ENCODE measurements at places on chromosomes 2 and 18.

GRCh38 chr2:241413929-241414580 lies 58.0 kb downstream of the FARP2 start:
- DNase-seq, result no peak

GRCh38 chr2:22481486-22482259 lies 903.3 kb upstream of the KLHL29 start:
- no peak for DNase-seq

DNA sequence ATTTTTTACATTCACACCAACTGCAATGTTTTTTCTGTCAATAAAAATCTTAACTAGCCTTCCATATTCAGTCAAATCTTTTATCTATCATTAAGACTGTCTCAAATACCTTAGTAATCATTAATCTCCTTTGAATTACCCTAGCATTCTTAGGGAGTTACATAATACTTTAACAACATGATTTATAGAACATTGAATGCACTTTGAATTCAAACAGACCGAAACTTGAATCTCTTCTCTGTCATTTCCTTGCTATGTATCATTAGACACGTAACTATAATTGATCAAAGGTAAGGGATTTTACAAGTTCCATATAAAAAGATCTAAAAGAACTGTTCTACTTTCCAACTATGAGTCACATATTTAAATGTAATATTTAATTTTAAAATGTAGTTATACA lies 330.9 kb downstream of the RIT2 start:
- DNase-seq, result no peak

DNA sequence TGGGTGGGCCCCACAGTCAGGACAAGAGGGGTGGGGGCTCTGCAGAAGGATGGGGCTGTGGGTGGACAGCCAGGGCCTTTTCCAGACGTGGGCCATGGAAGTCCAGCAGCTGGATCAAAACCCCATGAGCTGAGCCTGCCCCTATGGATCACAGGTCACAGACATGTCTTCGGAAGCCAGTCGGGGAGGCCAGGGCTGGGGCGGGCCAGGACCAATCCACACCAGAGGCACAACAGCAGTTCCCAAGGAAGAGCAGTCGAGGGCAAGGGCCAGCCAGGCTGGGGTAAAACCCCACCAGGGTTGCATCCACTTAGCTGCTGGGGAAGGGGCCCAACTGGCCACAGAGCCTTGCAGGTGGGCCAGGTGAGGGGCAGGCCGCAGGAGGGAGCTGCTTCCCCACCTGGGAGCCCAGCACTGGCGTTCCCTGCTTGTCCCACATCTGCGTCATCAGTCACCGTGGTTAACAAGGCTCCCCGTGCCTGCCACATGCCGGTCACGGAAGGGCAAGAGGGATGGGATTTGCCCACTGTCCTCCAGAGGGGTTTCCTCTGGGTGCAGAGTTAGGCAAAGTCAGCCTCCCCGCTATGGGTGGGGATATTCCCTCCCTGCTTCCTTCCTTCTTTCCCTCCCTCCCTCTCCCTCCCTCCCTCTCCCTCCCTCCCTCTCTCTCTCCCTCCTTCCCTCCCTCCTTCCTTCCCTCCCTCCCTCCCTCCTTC lies 46.4 kb upstream of the ODC1 start:
- no peak for DNase-seq

DNA sequence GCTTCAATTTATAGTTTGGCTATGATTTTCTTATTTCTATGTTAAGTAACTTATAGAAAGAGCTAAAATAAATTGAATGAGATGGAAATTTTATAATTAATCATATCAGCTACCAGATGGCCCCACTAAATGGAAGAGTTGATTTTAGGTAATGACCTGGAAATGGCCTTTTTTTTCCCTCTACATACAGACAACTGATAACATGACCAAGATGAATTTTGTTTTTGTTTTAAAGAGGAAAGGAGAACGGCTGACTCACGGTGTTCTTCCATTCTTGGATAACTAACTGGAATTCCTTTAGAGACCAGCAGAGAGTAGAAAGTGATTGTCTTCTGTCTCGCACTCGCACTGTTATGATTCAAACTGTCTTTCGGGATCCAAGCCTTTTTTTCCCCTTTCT lies 91.0 kb downstream of the TMEM185B start:
- DNase-seq, result no peak

- no peak for DNase-seq
Observed at GRCh38 chr18:70523792-70524182, 234.9 kb downstream of the SOCS6 start.

DNA sequence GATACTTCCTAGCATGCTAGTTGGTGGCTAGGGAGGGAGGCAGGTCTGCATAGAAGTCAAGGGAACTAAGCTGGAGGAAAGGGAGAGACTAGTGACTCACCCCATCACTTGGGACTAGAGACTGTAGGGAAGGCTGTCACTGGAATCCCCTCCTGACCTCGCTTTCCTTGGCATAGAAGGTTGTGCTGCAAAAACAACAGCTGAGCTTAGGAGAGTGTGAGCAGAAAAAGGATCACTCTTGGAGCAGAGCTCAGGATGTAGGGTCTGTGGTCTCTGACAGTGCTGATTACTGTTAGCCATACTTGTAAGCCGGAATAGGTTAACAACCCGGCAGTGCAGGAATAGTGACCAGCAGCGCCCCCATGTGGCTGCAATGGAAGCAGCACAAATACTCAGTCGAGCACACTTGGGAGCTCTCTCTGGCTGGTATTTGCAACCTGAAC lies 66.9 kb upstream of the SMAD2 start:
- no peak for DNase-seq

DNA sequence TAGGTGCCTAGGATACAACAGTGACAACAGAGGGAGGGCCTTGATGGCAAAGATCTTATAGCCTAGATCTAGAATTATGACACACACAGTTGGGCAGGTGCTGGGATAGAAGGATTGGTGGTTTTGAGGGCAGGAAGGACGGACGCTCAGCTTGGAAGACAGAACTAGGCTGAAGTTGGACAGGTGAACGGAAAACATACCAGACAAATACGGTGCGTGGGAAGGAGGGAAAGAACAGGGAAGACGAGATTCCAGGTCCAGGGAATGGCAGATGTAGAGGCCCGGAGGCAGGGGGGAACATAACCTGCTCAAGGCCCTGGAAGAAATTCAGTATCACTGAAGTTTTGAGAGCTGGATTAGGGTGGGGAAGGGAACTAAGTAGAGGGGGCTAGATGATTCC lies 40.8 kb downstream of the CRACDL start:
- DNase-seq, result no peak

GRCh38 chr2:100814043-100814442 lies 5.9 kb upstream of the NPAS2 start:
- DNase-seq, result no peak

DNA sequence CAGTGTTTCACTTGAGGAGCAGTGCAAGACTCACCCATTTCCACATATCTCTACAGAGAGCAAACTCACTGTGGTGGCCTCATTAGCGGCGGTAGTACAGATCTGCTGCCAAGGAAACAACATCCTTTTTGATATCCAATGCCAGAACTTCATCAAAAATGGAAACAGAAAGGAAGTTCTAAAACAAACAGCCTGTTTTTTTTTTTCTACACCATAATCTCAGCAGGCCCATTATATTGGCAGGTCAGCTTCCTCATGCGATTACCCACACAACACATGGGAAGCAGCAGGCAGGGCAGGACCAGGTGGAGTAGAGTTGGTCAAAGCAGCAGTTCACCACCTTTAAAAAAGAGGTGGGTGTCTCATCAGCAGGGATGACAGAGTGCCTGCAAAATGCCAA lies 678.9 kb upstream of the CELF4 start:
- no peak for DNase-seq

GRCh38 chr2:144516411-144516980 lies 3.4 kb downstream of the ZEB2 start:
- no peak for DNase-seq

GRCh38 chr2:42060028-42060427 lies 12.2 kb downstream of the PKDCC start:
- DNase-seq, result no peak

DNA sequence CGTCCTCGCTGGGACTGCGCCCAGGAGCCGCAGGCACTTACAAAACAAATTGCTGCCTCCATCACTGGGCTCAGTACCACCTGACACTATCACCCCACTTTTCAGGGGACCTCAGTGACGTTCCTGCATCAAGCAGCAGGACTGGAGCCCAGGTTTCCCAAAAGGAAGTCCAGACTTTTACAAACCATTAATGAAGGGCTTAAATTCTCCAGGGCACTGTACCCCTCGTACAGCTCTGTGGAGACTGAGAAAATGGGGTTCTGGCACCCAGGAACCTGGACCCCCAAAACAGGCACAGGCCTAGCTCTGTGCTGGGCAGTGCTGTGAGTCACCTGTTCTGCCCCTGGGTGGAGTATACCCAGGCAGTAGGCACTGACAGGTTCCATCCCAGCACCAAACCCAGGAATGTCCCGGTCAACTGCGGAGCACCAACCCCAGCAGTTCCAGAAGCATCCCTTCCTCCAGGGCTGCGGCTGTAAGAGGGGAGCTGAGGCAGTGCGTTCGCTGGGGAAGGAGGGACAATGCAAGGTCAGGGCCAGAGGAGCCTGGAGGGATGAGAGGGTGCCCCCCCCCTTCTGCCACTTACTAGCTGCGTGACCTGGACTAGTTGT lies 24.6 kb upstream of the NOTO start:
- no peak for DNase-seq

DNA sequence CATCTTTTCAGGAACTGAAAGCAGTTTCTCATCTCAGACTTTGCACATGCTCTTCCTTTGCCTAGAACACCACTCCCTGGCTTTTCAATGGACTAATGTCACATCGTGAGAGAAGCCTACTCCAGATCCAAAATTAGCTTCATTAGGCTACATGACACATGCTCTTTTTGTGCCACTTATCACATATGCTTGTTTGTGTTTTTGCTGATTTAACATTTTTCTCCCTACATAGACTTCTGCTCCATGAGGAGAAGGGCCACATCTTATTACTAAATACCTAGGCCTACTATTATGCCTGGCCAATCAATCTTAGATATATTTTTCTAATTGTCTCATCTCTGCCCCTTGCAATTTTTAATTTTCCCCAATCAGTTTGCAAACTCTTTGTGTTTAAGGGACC lies 186.4 kb upstream of the LHCGR start:
- no peak for DNase-seq

- no peak for DNase-seq
Observed at GRCh38 chr2:189221811-189222467, 42.4 kb upstream of the COL5A2 start.

DNA sequence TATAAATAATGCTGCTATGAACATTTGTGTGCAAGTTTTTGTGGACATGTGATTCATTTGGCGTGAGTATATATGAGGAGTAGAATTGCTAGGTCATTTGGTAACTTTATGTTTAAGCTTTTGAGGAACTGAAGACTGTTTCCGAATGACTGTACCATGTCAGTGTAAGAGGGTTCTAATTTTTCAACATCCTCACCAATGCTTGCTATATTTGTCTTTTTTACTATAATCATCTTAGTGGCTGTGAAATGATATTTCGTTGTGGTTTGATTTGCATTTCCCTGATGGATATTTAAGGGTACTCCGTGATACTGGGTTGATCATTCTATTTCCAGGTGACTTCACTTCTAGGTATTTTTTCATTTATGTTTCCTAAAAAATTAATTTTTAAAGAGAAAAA lies 241.1 kb downstream of the BCL2 start:
- no peak for DNase-seq

DNA sequence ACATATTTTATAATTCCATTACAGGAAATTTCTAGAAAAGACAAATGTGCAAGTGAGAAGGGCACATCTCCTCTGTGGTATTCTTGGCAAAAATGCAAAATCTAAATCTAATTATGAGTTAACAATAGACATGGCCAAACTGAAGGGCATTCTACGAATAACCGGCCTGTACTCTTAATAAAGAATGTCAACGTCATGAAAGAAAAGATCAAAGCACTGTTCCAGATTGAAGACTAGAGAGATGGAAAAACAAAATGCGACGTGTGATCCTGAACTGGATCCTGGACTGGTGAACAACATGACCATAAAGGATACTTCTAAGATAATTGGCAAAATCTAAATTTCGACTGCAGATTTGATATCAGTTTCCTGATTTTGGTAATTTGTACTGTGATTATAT lies 3.0 kb downstream of the CDKL4 start:
- DNase-seq, result no peak

DNA sequence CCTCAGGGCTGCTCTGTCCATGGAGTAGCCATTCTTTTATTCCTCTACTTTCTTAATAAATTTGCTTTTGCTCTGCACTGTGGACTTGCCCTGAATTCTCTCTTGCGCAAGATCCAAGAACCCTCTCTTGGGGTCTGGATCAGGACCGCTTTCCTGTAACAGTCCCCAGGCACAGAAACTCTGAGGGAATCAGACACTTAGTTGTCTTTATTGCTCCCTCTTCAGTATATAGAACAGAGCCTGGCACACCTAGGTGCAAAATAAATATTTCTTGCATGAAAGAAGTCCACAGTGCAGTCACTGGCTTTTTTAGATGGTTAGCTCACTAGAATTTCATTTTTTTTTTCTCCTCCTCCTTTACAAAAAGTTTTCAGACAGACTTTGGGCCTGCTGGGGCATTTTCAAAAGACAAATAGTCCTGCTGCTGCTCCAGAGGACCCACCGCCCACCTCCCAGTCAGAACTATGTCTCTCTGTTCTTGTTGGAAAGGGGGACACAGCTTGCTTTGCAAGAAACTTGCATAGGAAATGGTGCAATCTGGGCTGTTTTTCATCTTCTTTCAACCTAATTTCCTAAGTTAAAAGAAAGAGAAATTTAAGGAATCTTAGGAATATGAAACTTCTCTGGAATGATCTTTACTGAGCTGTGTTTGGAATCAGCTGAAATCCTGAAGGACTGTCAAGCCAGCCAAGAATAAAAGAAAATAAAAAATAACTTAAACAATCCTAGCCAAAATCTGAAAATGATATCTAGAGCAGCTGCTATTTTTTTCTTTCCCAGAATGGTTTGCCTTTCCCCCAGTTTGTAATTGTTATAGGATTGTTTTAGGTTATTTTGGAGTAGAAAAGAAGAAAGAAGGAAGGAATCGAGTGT lies 31.7 kb upstream of the MAP4K3 start:
- no peak for DNase-seq

- no peak for DNase-seq
Observed at GRCh38 chr2:54658564-54659071, 64.8 kb upstream of the EML6 start.

DNA sequence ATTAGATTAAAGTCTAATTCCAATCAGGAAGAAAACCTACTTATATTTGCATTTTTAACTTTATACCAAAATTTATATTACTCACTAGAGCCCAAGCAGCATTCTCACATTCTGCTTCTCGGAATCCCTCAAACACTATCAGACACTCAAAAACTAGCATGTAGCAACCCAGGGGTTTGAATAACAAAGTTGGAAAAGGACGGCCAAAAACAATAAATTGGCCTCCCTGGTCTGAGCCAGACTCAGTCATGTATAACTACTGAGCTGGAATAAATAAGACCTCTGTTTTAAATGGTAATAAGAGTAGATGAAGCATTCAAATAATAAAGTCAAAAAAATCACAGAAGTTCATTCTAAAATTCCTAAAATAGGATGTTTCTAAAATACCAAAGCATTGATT lies 290.9 kb downstream of the IRS1 start:
- DNase-seq, result no peak
